ENCODE measurements at places on chromosomes 3 and 15.
A peak's percentile ranks its signal among the peaks of the same experiment; 100 is the strongest.

- DNase-seq = peak; percentile 5
These were observed 94.0 kb downstream of the GTPBP8 start for GRCh38 chr3:113084777-113085176.

GRCh38 chr15:78921940-78922339, 22.9 kb downstream of the CTSH start:
- DNase-seq = no peak

DNA sequence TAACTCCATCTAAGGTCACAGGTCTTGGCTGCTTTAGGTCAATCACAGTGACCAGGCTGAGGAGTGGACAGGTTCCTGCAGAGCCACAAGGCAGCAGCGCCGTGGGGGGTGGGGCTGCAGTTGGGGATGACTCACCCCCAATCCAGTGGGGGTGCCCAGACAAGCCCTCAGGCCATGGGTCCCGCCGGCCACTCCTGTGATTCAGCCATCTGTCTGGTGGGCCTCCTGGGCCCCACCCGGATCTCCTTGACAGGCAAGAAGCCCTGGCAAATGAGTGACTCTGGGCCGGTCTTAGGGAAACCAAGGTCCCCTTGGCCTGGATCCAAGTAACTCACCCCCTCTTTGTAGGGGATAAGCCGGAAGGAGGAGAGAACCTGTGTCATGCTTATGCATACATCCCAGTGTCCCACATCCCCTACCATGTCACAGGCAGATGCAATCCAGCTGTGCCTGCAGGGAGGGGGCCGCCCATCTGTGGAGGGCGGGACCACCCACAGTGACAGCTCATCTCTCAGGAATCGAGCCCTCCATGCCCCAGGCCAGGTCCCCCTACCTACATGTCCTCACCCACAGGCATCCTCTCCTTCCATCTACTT, 495 bp upstream of the COL7A1 start:
- DNase-seq = peak; percentile 13

DNA sequence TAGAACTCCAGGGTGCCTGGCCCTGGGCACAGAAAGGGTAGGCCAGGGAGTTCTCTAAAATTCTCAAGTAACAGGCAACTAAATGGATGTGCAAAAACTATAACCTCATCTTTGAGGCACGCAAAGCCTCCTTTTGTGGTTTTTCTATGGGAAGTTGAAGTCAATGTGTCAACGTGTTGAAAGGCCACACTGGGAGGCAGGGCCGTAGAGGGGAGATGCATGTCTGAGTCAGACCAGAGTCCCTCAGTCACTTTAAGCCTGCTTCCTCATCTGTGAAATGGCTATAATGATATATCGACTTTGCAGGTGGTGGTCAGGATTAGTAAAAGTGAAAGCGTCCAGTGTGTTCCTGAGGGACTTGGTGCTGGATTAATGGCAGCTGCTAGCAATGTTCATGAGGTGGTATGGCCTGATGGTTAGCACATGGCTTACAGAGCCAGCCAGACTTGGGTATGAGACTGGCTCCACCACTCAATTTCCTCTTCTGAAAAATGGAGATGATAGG, 17.0 kb downstream of the TGM5 start:
- DNase-seq = peak; percentile 70

DNA sequence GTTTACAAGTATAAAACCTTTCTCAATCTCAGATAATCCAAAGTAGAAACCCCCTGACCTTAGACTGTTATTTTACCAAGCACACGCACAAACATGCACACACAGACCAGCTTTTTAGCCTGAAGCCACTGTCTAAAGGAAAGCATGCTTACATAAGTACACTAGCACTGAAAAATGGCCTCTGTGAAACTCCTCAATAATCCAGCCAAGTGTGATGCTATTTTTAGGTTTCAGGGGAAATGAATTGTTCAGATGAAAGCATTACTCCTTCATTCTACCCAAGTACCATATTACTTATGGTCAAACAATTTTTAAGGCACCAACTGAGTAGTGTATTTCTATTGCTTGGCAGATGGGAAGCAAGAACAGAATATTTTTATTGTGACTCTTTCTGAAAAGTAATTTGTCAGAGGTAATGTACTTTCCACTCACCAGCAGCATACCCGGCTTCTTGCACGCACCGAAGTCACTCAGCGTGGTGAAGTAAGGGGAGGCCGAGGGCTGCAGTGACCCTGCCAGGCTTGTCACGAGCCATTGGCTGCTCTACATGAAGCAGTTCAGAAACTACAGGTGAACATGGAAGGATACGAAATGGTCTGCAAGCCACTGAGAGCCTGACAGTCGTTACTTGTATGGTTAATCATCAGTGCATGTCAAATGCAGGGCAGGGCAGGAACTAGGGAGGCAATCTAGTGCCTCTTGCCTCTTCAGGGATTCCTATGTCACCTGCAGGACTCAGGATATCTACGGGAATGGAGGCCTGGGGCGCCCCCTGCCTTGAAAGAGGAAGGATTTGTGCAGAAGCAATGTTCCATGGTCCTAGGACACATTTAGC, 106.7 kb downstream of the GABRB3 start:
- DNase-seq = no peak

DNA sequence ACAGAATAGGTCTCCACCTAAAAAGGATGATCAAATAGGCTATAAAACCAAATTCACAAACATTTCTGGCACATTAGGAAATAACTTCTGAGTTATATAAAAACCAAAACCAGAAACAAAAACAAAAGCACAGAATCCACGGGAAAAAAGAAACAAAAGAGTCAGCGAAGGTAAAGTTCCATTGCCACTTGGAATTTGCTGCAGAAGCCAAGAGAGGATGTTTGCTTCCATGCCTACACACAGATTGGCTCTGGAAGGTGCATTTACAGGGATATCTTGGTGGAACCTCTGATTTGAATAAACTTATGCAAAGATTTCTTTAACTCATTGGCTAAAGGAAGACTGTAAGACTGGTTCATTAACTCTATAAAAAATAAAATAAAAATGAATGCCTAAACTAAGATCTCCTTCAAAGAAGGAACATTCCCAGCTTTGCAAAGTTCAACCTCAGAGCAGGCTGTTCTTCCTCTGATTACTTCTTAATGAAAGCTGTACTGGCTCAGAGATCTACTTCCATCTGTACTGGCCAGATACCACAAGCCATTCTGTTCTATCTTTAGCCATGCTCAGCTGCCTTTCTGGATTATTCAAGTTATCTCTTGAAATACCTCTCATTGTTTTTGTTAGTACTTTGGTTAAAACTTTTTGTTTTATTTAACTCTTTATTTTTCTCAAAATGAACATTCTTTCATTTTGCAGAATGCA, 537.5 kb upstream of the CCDC54 start:
- no peak for DNase-seq

GRCh38 chr3:156983559-156983958, 157.4 kb downstream of the LEKR1 start:
- DNase-seq = no peak

GRCh38 chr15:66565741-66566144, at the start of gene LCTL:
Gene LCTL (minus strand): TSS chr15:66565998. CDS start chr15:66565365, 633 bp downstream.
- no peak for DNase-seq

DNA sequence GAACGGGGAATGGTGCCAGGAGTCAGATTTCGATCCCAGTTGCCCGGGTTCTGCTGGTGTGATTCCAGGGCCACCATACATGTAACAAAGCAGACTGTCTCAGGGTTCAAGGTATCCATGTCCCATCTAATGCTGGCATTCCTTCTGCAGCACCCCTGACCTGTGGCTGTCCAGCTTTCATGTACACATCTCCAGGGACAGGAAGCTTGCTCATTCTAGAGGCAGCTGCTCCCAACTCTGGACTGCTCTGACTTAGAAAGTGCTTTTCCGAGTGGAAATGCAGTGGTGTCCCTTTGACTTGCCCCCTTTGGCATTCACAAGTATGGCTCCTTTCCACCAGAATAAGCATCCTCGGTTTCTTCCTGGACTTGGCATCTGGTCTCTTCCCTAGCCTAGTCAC, 30.9 kb downstream of the PML start:
- DNase-seq = no peak

DNA sequence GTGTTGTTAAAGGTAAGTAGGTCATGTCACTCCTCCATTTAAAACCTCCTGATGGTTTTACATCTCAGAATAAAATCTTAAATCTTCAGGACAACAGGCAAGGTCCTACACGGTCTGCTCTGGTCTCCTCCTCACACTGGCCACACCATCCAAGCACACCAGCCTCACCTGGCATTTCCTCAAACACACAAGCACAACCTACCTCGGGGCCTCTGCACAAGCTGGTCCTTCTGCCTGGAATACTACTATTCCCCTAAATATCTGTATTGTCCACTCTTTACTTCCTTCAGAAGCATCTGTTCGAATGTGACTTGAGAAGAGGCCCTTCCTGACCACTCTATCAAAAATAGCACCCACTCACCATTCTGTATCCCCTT, 1.8 kb downstream of the GORASP1 start:
- DNase-seq = no peak

DNA sequence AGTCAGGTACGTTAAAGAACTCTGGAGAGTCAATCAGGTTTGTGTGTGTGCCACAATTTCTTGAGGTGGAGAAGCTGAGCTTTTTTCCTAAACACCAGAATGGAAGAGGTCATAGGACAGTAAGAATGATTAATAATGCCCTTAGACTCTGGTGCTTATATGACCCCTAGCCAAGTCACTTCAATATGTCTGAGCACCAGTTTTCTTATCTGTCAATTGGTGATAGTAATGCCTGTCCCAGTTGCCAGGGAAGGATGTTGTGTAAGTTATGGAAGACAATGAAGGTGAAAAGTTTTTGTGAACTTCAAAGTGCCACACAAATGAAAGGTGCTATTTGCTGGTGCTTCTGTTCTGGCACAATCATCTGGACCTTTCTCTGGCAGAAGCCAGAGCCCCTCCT, 22.2 kb upstream of the DLG1 start:
- no peak for DNase-seq

GRCh38 chr3:184766555-184767261, 45.3 kb upstream of the VPS8 start:
- no peak for DNase-seq

GRCh38 chr15:83698294-83698693, 44.4 kb downstream of the ADAMTSL3 start:
- no peak for DNase-seq

GRCh38 chr15:45790325-45790943, 155.6 kb downstream of the SQOR start:
- no peak for DNase-seq

DNA sequence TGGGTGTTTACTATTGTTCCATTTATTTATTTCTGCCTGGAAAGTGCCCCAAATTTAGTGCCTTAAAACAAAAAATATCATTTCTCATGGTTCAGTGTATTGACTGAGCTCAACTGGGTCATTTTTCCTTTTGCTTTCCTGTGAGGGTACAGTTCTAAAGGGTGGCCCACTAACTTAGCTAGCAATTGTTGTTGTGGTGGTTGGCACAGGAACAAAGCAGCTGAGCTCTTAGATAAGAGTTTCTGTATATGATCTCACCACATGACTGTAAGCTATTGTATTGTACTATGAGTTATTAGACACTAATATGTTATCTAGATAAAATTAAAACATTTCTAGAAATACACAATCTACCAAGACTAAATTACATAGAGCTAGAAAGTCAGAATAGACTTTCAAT, 1283.7 kb downstream of the OTOL1 start:
- no peak for DNase-seq

DNA sequence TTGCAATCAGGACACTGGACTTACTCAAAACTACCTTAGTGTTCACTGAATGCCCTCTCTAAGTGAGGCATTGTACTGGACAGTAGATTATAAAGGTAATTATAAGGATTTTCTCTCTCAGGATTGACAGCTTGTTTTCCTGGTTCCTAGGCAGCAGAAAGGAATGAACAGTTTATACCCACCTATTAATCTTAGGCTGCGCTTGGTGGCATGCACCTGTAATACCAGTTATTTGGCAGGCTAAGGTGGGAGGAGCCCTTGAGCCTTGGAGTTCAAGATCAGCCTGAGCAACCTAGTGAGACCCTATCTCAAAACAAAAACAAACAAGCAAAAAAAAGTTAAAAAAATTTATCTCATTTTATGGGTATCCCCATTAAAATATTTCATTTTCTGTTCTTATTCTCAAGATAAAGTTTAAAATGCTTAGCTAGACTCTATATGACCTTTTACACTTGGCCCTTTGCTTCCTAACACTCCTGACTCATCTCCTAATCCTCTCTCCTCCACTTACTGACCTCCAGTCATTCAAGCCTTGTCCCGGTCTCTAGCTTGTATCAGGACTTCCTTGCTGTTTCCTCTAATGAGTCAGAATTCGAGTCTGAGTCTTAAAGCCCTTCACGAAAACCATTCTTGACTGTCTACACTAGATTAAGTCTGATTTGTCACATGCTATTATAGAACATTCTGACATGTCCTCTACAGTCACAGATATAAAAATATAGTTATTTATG, 348.6 kb downstream of the NLGN1 start:
- DNase-seq = no peak

DNA sequence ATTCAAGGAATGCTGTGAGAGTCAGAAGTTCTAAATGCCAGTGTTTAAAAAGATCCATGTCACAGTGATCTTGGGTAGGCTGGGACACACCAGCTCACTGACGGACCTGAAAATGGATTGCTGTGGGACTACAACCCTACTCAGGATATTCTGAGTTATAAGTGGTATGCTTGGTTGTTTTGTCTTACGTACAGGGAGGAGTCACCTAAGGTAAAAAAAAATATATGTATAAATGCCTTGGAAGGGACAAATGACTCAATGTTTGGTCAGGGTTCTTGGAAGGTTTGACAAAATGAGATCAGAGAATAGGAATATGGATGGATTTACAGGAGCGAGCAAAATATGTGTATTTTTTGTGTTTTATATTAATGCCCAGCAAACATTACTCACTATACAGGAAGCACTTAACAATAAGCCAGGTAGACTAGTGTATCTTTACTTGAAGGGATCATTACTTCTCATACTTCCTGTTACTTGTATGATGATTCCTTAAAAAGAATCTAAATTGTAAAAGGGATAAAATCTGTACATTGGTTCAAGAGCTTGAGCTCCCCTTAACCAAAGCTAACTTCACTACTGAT, 767.3 kb downstream of the GBE1 start:
- no peak for DNase-seq

- DNase-seq = no peak
These were observed 326.5 kb downstream of the ZIC1 start for GRCh38 chr3:147735616-147736015.

All from inflammatory macrophage treated with lipopolysaccharide for 1 hour (primary cell).